ENCODE measurements at places on chromosomes 1 and 21. TPM values are rescaled to one million over a fixed set of nuclear protein-coding genes. Genes with fewer than 3 reads are reported as not detected.

- H3K4me3 ChIP-seq = no peak overlapping the region
- no peak for DNase-seq
- H3K36me3 ChIP-seq = no peaks in the 10 kb centered on the region
- H3K27ac ChIP-seq = no peak overlapping the region
- H3K4me1 ChIP-seq = no peaks in the 10 kb centered on the region
Measured at GRCh38 chr1:17099616-17100340, 19.5 kb downstream of the PADI2 start.

DNA sequence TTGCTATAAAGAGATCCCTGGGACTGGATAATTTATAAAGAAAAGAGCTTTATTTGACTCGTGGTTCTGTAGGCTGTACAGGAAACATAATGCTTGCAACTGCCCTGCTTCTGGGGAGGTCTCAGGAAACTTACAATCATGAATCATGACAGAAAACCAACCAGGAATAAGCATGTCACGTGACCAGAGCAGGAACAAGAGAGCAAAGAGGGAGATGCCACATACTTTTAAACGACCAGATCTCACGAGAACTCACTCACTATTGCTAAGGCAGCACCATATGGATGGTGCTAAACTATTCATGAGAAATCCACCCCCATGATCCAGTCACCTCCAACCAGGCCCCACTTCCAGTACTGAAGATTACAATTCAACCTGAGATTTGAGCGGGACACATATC, 49.8 kb upstream of the RCC1 start:
- H3K27ac ChIP-seq = peak overlapping the region; percentile 18
- H3K4me3 ChIP-seq = no peak overlapping the region
- no peaks in the 10 kb centered on the region for H3K27me3 ChIP-seq
- H3K36me3 ChIP-seq = no peaks in the 10 kb centered on the region

DNA sequence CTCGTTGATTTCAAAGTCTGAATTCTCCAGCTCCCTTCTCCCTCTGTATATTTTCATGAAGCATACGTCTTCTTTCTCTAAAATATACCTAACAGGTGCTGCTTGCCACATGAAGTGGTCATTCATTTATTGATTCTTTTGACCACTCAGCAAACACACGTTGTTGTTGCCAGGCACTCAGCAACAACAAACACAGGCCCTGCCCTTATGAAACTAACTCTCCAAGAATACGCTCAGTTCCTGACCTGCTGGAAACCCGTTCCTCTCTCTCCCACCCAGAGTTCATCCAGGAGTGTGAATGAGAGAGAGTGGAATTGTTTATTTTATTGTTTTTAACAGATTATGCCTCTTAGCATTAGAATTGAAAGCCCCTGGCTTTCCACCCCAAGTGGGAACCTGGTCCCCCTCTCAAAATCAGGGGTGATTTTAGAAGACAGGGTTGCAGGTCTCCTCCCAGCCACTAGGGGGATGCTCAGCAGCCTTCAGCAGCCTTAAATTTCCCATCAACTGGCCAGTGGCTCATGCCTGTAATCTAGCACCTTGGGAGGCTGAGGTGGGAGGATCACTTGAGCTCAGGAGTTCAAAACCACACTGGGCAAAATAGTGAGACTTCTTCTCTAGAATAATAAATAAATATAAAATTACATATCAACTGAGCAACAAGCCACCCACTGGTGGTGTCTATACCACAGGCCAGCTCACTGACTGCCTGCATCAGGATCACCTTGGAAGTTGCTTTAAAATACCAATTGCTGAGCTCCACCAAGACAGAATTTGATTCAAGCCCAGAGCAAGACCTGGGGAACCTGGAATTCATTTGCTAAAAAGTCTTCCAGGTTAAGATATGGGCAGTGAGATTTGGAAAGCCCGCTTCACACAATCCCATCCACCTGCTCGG, 181.0 kb upstream of the KLHDC7A start:
- DNase-seq = peak; percentile 18
- H3K4me1 ChIP-seq = no peaks in the 10 kb centered on the region
- H3K27me3 ChIP-seq = no peaks in the 10 kb centered on the region
- H3K36me3 ChIP-seq = no peaks in the 10 kb centered on the region
- no peak overlapping the region for H3K27ac ChIP-seq

DNA sequence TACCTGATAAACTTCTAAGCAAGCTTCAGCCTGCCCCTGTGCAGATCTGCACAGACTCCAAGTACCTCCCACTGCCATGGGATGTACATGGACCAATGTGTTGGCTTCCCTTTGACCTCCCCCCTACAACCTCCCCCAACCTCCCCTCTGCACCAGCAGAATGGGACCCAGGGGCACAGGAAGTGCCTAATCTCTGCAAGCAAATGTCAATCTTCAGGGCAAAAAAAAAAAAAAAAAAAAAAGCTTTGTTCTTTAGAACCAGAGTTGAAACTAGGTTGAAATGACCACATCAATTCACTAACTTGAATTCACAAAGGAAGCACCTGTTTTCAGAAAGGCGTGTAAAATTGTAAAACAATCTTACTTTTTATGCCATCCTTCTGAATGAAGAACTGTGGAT, 53.9 kb upstream of the TIAM1 start:
- H3K4me1 ChIP-seq = no peaks in the 10 kb centered on the region
- H3K36me3 ChIP-seq = no peaks in the 10 kb centered on the region
- H3K27me3 ChIP-seq = no peaks in the 10 kb centered on the region
- DNase-seq = no peak
- no peak overlapping the region for H3K27ac ChIP-seq

DNA sequence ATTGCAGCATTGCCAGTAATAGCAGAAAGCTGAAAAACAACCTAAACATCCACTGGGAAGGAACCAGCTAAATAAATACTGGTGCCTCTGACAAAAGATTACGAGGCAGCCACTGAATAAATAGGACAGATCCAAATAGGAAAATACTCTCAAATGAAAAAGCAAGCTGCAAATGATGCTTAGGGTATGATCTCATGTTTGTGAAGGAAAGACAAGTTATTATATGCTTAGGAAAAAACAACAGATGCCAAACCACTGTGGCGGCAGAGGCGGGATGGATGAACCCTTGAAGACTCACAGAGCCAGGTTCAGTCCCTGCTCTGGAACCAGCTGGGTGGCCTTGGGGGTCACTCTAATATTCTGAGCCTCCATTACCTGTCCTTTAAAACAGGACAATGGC, 41.6 kb downstream of the MATN1 start:
- H3K27me3 ChIP-seq = no peaks in the 10 kb centered on the region
- DNase-seq = no peak
- no peak overlapping the region for H3K4me3 ChIP-seq

GRCh38 chr21:45763506-45763905, 120.0 kb downstream of the PCBP3 start:
- H3K27ac ChIP-seq = no peak overlapping the region
- DNase-seq = no peak
- H3K27me3 ChIP-seq = no peaks in the 10 kb centered on the region
- H3K4me3 ChIP-seq = no peak overlapping the region
- H3K36me3 ChIP-seq = no peaks in the 10 kb centered on the region
- H3K4me1 ChIP-seq = no peaks in the 10 kb centered on the region

- no peak for DNase-seq
- H3K4me1 ChIP-seq = no peaks in the 10 kb centered on the region
- no peaks in the 10 kb centered on the region for H3K36me3 ChIP-seq
- no peaks in the 10 kb centered on the region for H3K27me3 ChIP-seq
Measured at GRCh38 chr1:158800526-158800925, 19.5 kb upstream of the OR6N2 start.

DNA sequence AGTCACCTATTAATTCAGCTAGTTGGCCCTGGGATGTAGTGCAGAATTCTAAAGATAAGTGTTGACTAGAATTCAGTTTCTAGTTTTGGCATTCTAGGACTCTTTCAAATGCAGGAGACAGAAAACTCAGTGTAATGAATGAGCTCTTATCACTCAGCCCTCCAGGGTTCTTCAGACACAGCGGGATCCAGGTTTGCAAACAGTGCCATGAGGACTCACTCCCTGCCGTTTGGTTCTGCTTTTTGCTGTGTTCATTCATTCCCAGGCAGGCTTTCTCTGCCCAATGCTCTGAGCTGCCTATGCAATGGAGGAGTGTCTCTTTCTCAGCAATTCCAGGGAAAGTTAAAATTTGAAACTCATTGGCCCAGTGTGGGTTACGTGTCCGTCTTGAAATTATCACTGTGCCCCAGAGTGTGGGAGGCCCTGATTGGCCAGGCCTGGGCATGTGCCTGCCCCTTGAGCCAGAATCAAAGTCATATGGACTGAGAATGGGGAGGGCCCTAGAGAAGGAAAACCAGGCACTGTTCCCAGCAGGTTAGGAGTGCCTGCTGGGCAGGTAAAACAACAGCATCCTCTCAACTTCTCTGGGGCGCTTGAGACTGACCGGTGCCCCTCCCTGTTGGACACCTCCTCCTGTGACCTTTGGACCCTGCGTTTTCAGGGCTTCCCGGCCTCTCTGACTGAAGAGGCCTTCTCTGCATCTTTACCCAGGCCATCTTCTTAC, 43.4 kb downstream of the TMEM51 start:
- peak; percentile 58 for DNase-seq
- no peak overlapping the region for H3K27ac ChIP-seq
- H3K4me1 ChIP-seq = peaks cover 17% of the 10 kb centered on the region
- H3K36me3 ChIP-seq = no peaks in the 10 kb centered on the region
- no peak overlapping the region for H3K4me3 ChIP-seq

DNA sequence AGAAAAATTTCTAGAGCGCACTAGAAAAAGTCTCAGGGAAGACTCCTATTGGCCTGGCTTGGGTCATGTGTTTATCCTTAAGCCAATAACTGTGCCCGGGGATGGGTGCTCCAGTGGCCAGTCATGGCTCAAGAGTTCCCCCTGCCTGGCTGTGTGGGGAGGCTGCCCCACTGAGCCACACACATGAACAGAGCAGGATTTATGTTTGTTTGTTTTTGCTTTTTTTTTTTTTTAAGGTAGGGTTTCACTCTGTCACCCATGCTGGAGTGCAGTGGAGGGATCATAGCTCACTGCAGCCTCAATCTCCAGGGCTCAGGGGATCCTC, 21.8 kb downstream of the EDN2 start:
- H3K4me1 ChIP-seq = peaks cover 4% of the 10 kb centered on the region
- no peak for DNase-seq
- H3K27ac ChIP-seq = no peak overlapping the region
- no peak overlapping the region for H3K4me3 ChIP-seq
- H3K27me3 ChIP-seq = no peaks in the 10 kb centered on the region

DNA sequence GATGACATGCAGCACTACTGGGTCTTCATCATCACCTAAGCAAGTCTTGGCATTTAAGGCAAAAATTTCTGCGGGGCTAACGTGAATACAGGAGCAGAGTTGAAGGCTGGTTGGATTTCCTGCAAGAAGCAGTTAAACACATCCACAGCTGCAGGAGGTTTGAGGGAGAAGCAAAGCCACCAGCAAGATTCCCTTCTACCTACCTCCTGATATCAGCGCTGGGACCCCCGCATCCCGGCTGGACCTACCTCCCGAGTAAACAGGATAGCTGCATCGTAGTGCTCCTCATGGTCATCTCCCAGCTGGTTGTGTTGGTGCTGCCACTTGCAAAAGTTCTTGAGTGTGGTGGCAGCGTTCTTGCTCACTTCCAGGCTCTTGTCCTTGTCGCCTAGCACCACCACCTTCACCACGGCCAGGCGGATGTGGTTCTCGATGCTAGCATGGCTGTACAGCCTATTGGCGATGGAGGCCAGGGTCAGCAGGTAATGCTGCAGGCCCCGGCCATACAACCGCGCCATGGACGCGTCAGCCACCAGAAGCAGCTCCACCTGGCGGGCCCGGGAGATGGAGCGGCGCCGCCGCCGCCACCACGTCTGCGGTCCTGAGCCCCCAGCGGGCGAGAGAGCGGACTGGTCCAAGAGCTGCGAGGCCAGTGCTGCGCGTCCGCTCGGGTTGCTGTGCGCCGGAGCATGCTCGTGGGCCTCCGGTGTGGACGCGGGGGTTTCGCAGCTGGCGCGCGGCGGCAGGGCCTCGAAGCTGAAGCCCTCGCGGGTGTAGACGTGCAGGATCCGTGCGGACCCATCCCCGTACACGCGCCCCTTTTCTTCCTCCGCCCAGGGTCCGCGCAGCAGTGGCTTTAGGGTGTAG, 1.6 kb downstream of the ADAMTS5 start:
- peaks cover 20% of the 10 kb centered on the region for H3K4me1 ChIP-seq
- H3K36me3 ChIP-seq = no peaks in the 10 kb centered on the region
- DNase-seq = peak; percentile 83
- peak overlapping the region; percentile 65 for H3K4me3 ChIP-seq
- H3K27ac ChIP-seq = peak overlapping the region; percentile 81

- peak; percentile 18 for DNase-seq
- H3K4me3 ChIP-seq = no peak overlapping the region
- H3K27ac ChIP-seq = peak overlapping the region; percentile 39
- H3K27me3 ChIP-seq = no peaks in the 10 kb centered on the region
- peaks cover 4% of the 10 kb centered on the region for H3K36me3 ChIP-seq
- peaks cover 25% of the 10 kb centered on the region for H3K4me1 ChIP-seq
Measured at GRCh38 chr1:53324728-53325297, 3.1 kb downstream of the LRP8 start.

DNA sequence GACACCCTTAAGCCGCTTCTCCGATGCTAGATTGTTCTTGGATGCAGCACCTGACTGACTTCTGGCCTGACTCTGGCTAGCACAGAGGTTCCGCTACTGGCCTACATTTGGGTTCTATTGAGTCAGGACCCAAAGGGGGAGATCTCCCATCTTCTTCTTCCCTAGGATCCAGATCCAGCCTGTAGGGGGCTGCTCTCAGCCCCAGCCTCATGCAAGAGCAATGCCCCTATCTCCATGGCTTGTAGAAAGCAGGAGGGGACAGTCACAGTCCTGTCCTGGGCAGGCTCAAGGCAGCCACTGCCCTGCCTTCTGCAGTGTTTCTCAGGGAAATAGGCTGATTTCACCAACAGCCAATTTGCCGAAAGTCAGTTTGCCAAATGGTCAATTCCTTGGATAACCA, 6.3 kb upstream of the ADAR start:
- H3K36me3 ChIP-seq = no peaks in the 10 kb centered on the region
- no peak overlapping the region for H3K4me3 ChIP-seq
- no peak for DNase-seq
- H3K27me3 ChIP-seq = no peaks in the 10 kb centered on the region

GRCh38 chr1:15808955-15809354, 1.5 kb upstream of the UQCRHL start:
- no peak for DNase-seq
- no peaks in the 10 kb centered on the region for H3K4me1 ChIP-seq
- H3K27ac ChIP-seq = no peak overlapping the region
- H3K36me3 ChIP-seq = no peaks in the 10 kb centered on the region
- H3K4me3 ChIP-seq = no peak overlapping the region

Gene C1orf210
- 49.7 TPM for total RNA-seq

Gene ENAH
- 30.9 TPM for total RNA-seq

Gene ST6GALNAC5
- total RNA-seq = not detected

Gene GPR52
- 9.2 TPM for total RNA-seq

Gene TMEM240
- total RNA-seq = 1.3 TPM
